Ovary (tissue), 10 donors: ENCODE measurements at places on chromosomes 6 and 20. TPM values are rescaled to one million over a fixed set of nuclear protein-coding genes. Genes with fewer than 3 reads are reported as not detected.

RAET1L gene
- not detected for polyA plus RNA-seq

DNA sequence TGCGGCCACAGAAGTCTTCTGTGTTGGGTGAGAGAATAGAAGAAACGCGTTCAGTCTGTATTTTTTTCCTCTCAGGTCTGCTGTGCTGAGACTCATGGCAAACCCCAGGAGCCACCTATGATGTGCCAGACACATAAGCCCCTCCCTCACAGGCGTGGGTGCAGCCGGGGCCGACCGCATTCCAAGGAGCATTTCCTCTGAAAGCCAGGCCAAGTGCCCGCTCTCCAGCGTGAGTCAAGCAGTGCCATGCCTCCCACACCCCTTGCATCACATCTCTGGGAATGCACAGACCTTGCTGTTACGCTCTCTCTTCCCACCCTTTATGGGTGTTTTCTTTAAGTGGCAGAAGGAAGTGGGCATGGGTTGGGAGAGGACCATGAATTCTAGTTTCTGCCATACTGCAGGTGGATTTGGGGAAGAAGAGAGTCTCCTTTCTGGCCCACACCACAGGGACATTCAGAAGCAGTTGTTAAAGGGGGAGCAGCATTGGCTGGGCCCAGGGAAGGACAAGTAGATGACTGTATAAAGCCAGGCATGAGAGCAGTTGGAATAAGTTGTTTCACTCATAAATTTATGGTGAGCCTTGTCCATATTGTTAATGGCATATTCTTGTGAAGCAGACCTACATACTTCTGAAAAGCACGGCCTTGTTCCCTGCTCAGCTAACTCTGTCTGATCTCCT lies 37.1 kb upstream of the TFAP2A start:
- DNase-seq = no peak

DNA sequence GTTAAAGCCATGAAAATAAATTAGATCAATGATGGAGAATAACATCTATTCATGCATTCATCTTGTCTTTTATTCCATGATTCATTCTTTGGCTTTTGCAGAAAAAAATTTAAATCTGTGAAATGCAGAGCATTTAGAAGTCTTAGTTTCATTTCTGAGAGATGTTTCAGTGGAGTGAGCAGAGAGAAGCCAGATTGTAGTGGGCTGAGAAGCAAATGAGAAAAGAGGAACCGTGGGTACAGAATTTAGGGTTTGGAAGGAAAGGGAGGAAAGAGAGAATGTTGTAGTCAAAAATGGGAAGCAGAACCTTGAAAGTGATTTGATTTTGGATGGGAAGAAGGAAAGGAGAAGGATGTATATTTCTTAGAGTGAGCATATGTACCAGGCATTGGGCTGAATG lies 260.3 kb upstream of the MAN1A1 start:
- no peak for DNase-seq

DNA sequence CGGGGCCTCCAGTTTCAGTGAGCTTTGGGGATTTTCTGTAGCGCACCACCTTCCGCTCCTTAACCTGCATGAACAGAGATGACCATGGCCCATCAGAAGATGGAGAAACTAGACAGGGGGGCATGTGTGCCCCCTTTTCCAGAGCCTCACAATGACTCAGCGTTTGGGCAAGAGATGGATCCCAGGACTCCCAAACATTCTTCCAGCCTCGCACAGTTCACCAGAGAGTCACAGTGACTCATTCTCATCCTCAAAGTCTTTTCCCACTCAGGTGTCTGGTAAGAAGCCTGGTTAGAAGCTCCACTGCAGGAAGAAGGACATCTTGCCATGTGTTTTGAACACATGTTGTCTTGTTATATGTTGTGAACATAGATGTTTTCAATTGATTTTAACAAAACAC lies 76.2 kb upstream of the FRMD1 start:
- no peak for DNase-seq

- DNase-seq = peak; percentile 71
Measured at GRCh38 chr6:28124350-28124970, at the start of gene ZSCAN16. TSS of gene ZSCAN16 (plus strand) at chr6:28124609. CDS start at chr6:28125444, 835 bp downstream.

- DNase-seq = no peak
Measured at GRCh38 chr6:96899019-96899418, 1.3 kb upstream of the NDUFAF4 start.

DNA sequence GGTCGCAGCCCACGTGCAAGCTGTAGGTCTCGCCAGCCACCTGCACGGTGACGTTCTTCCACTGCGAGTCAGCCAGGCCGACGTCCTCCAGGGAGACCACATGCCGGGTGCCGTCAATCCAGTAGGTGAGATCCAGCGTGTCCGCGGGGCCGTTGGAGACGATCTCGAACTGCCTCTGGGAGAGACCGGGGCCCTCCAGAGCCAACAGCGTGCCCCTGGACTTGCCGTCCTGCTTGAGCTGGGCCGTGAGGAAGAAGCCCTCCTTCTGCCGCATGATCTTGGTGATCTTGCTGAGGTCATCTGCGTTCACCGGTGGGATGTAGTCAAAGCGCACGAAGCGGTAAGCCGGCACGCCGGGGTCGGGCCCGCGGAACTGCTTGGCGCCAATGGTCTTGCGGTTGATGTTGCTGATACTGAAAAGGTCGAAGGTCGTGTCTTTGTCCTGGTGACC lies 5.1 kb downstream of the THBS2 start:
- DNase-seq = no peak

- no peak for DNase-seq
Measured at GRCh38 chr6:12096342-12096741, 84.2 kb downstream of the HIVEP1 start.

- no peak for DNase-seq
Measured at GRCh38 chr6:83615025-83615999, 93.6 kb downstream of the SNAP91 start.
